ENCODE measurements at places on chromosomes 5 and 9.

GRCh38 chr5:66281294-66281693 lies 137.2 kb downstream of the SREK1 start:
- no peak for DNase-seq

- DNase-seq = no peak
Measured at GRCh38 chr5:145246961-145247744, 588.0 kb downstream of the PRELID2 start.

DNA sequence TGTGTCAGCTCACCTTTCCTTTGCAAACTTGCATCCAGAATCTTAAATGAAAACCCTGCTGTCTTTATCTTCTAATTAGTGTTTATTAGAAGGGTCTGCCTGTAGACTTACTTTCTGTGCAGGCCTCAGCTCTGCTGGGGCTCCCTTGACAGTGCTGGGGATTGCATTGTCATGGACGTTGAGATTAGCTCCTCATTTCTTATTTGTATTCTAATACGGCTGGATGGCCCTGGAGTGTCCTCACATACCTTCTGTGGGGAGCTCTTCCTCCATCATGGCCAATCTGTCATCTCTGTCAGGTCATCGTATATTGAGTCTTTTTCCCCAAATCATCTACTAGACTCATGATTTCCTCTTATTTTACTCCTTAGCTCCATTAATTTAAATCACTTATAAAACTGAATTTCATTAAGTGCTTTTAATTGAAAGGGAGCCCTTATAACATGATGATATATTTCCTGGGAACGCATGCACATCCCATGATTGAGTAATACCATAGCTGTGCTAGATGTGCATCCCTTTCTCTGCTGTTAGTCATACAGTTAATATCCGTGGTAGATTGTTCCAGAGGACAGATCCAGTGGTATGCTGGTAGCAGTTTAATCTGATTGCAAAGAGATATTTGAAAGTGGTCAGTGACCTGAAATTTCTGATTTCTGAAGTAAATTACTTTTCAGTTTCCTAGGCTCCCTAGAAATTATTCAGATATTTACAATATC lies 61.6 kb downstream of the ICE1 start:
- DNase-seq = peak; percentile 37

DNA sequence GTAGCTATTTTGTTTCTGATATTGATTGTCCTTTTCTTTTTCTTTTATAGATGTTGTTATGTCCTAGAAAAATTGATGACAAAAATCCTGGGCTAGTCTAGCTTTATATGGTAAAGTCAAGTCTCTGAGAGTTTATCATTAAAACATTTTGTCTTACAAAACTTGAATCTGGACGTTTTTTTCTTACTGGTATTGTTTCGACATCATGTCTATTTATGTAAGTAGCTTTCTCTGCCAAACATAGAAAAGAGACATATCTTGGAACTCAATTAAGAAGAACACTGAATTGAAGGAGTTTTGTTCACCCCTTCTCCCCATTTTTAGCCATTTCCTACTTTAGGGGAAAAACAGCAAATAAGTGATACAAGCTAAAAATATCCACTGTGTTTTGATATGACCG lies 151.5 kb downstream of the ISOC1 start:
- DNase-seq = no peak

DNA sequence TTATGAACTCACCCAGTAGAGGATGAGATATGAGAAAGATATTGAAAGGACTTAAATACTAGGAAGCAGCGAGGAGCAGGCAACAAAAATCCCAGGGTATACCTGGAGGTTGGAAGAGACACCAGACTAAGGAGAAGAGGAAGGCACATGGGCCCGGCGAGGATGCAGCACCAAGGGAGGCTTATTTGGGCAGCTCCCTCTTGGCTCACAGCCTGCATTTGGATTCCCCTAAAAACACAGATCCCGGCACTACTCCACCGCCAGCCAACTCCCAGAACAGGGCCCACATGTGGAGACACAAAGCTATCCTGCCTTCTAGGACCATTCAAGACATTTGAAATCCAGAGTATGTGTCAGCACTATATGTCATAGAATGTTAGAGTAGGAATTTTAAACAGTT lies 199.8 kb upstream of the FBXL7 start:
- peak; percentile 7 for DNase-seq

- DNase-seq = no peak
Measured at GRCh38 chr9:113409883-113410206, 630 bp downstream of the POLE3 start.

GRCh38 chr5:168736281-168736831 lies 157.2 kb upstream of the PANK3 start:
- DNase-seq = no peak

DNA sequence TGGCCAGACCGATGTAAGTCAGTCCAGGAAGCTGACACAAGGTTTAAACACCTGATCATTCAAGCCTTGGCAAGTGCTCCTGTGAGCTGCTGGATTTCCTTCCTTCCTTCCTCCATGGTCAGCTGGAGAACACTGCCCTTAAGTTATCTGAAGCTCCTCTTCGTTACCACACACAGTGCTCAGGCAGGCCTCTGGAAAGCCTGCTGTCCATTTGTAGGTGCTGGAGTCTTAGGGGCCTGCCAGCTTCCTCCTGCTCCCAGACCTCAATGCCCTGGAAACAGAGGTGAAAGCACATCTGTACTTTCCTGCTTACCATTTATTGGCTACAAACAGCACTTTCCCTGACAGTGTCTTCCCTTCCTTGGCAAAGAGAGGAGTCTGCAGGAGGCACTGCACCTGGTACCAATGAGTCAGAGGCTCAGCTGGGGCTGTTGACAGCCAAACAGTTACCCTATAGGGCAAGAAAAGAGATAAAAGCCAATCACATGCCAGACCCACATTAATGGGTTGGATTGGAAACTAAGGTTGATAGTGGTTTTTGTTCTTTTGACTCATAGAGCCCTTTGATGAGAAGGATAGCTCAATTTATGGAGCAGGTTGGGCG lies 72.6 kb upstream of the PUM3 start:
- DNase-seq = no peak

- DNase-seq = peak; percentile 35
Measured at GRCh38 chr5:169161022-169161680, 139.8 kb downstream of the SLIT3 start.

- DNase-seq = no peak
Measured at GRCh38 chr5:78638423-78638822, 10.1 kb downstream of the LHFPL2 start.

DNA sequence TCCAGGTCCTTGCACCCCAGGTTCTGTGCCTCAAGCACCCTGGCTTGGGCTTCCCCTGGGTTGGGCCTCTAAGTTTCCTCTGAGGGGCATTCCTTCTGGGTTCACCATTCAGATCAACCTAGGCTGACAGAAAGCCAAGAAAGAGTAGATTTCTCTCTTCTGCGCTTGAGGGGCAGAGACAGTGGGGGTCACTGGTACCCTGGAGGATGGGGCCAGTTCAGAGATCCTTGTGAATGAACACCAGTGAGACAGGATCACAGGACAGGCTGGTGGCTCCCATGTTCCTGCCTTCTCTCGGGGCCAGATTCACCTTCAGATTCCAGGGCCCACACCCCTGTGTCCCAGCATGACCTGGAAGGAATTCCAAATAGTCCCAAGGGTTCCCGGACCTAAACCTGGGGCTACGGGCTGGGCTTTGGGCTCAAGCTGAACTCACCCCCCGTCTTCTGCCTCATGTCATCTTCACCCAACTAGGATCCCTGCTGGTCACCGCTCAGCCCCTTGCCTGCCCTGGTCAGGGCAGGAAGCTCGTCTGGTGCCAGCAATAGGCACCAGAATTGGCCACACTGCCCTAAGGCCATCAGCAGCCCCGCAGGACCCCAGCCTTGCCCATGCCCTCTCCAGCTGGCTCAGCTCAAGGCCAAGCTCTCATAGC lies 91.8 kb upstream of the MVB12B start:
- no peak for DNase-seq

- no peak for DNase-seq
Measured at GRCh38 chr5:35061211-35061770, 13.5 kb upstream of the AGXT2 start.

GRCh38 chr9:94872891-94873511 lies 146.5 kb downstream of the AOPEP start:
- DNase-seq = no peak

Data from H7 (cell line).